ENCODE measurements at places on chromosomes 6 and 20. TPM values are rescaled to one million over a fixed set of nuclear protein-coding genes. Genes with fewer than 3 reads are reported as not detected.
A peak's percentile ranks its signal among the peaks of the same experiment; 100 is the strongest.

The ABHD16B gene
- not detected for total RNA-seq

The LINC00237 gene
- total RNA-seq, result not detected

The KHDC1L gene
- not detected for total RNA-seq

The OXT gene
- total RNA-seq, result not detected

The SLC25A27 gene
- 2.1 TPM for total RNA-seq

The TFAP2B gene
- total RNA-seq, result not detected

The ITPR3 gene
- 4.2 TPM for total RNA-seq

The ARHGAP40 gene
- total RNA-seq, result not detected

The NEDD9 gene
- total RNA-seq, result 140 TPM

The LTA gene
- not detected for total RNA-seq

The IPCEF1 gene
- total RNA-seq, result 0.13 TPM

GRCh38 chr6:20433321-20433720, 31.6 kb downstream of the E2F3 start:
- DNase-seq, result no peak

DNA sequence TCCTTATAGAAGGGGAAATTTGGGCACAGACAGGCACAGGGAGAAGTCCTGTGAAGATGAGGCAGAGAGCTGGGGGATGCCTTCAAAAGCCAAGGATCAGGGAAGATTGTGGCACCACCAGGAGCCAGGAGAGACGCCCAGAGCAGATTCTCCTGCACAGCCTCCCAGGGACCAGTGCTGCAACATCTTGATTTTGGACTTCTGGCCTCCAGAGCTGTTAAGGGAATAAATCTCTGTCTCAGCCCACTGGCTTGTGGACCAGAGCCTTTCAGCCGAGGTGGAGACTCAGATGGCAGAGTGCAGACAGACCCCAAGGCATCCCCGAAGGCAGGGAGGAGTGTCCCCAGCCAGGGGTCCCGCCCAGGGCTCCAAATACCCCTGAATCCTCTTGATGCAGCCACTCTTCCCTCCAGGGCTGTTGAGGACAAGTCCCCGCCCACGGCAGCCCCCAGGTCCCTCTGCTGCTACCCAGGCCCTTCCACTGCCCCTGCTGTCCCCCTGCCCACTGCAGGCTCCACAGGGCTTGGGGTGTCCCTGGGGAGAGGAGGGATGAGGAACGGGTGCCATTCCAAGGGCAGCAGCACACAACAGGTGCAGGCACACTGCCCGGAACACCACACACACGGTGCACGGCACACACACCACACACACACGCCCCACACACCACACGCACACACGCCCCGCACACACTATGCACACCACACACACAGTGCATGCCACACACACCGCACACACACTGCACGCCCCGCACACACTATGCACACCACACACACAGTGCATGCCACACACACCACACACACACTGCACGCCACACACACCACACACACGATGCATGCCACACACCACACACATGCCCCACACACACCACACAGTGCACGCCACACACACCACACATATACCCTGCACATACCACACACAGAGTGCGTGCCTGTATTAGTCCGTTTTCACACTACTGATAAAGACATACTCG, 311.4 kb downstream of the TAF4 start:
- DNase-seq, result no peak

- no peak for DNase-seq
These were observed 987.7 kb downstream of the GRIK2 start for GRCh38 chr6:102381203-102381602.

GRCh38 chr6:74431873-74432580, 736.0 kb downstream of the CD109 start:
- no peak for DNase-seq

DNA sequence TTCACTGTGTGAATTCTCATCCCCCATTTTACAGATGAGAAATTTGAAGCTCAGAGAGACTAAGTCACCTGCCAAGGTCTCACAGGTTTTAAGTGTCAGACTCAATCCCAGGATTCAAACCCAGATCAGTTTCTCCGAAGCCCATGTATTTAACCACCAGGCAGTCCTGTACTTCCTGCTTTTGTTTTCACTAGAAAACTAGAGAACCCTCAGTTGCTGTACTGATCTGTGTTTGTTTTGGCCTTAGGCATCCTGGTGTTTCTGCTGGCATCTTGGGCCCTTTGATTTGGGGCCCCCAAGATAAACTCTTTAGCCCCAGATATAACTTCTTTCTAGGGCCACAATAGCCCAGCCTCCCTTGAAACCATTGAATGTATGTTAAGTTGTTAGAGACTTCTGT, 36.5 kb downstream of the PPP1R16B start:
- DNase-seq, result no peak

DNA sequence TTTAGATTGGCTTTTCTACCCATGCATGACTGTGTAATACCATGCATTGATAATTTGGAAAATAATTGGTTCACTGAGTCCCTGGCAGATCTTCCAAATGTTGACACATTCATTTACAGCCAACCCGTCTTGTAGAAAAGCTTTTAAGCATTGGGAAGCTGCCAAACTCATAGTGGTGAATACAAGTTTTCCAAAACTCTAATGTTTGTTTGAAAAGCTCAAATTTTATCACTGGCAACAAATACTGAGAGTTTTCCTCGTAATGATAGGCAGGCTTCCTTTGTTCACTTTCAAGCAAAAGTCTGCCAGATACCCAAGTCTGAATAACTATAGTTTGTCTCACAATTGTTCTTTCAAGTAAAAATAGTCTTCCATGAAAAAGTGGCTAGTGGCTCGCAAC, 143.0 kb downstream of the FIG4 start:
- DNase-seq, result no peak

GRCh38 chr20:4427940-4428586, 293.6 kb upstream of the PRND start:
- no peak for DNase-seq

- DNase-seq, result no peak
These were observed 2.5 kb downstream of the WTAP start for GRCh38 chr6:159729598-159730331.

- DNase-seq, result no peak
These were observed 134.8 kb upstream of the INSM1 start for GRCh38 chr20:20233041-20233514.

GRCh38 chr20:4087923-4088322, 72.6 kb upstream of the RNF24 start:
- DNase-seq, result no peak

DNA sequence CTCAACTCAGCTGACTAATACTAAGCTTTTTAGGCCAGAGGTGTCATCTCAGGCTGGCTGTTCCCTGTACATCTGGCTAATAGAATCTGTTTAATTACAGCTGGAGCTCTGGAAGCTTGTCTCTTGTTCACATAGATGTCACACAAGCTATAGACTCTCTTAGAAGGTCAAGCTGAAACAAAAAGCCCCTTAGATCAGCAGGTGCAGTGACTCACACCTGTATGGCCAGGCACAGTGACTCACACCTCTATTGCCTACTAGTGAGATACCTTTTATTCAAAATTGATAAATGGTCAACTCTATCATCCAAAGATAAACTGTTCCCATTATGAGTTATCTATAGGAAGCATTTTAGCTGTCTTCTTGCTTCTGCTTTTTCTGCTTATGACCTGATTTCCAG, 29.9 kb upstream of the MTHFD1L start:
- no peak for DNase-seq

DNA sequence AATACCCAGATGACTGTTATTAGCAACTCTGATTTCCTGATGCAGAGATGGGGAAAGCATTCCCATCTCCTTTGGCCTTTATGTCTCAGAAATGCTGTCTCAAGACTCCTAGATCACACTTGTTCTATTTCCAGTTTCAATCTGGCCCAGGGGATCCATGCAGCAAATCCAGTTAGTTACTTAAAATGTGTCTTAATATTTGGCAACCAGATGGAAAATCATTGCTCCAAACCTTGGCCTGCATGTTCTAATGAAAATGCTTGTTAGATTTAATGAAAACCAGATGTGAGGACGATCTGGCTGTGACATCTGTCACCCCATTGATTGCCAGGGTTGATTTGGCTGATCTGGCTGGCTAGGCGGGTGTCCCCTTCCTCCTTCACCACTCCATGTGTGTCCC, 125.2 kb downstream of the TSHZ2 start:
- no peak for DNase-seq

- no peak for DNase-seq
These were observed 437.5 kb downstream of the HTR1B start for GRCh38 chr6:77025736-77026223.

- DNase-seq, result no peak
These were observed 26.9 kb downstream of the CLVS2 start for GRCh38 chr6:123022975-123023374.

DNA sequence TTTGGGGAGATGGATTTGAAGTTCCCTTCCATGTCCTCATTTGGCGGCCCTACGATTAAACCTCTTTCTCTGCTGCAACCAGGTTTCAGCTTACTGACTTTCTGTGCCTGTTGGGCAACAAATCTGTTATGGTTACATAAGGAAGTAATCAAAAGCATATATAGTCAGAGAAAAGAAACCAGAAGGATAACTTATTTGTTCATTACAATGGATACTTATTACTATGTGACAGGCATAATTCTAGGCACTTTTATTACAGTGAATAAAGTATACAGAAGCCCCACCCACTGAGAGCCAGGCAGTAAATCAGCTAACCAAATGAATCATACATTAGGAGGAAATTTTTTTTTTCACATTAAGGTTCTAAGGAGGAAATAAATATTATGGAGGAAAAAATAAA, 9.6 kb upstream of the TRIM31 start:
- DNase-seq, result no peak

DNA sequence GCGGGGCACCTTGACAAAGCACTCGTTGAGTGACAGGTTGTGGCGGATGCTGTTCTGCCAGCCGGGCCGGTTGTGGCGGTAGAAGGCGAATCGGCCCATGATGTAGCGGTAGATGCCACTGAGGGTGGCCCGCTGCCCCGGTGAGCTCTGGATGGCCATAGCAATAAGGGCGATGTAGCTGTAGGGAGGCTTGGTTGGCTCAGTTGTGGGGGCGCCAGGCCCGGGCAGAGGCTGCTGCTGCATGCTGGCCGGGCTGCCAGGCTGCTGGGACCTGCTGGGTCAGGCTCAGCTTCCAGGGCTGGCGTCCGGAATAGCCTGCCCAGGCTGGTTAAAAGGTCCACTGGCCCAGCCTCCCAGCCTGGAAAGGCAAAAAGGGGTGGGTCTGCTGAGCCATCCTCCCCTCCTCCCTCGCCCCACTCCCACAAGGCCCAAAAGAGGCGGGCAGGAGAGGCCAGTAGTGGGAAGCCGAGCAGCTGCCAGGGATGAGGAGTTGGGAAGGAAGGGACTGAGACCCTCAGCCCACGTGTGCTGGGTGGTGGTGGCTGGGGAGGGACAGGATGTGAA, at the start of gene FOXS1:
Gene FOXS1 (minus strand): TSS at position 305 of the 564 bp plus-strand sequence. CDS start 62 bp downstream, at position 243.
- no peak for DNase-seq

DNA sequence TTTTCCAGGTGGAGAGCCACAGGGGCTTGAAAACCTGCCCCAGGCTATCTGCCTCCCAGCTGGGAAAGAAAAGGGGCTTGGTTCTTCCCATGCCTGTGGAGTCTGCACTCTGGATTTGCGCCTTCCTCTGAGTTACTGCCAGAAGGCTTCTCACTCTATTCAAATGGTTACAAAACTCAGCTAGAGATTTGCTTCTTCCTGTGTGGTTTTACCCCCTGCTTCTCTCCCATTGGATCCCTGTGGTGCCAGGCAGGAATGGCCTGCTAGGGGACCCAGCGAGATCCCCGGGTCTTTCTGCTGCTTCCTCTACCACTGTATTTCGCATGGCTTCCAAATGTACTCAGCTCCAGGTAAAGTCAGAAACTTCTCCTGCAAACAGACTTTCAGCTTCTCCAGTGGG, 192.0 kb upstream of the HS3ST5 start:
- DNase-seq, result no peak

DNA sequence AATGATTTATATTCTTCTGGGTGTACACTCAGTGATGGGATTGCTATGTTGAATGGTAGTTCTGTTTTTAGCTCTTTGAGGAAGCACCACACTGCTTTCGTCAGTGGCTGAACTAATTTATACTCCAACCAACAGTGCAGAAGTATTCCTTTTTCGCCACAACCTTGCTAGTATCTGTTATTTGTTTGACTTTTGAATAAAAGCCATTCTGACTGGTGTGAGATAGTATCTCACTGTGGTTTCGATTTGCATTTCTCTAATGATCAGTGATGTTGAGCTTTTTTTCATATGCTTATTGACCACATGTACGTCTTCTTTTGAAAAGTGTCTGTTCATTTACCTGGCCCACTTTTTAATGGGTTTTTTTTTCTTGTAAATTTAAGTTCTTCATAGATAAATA, 583.8 kb upstream of the ARID1B start:
- no peak for DNase-seq

- no peak for DNase-seq
These were observed 4.3 kb downstream of the PSMG4 start for GRCh38 chr6:3263096-3263495.

- DNase-seq, result no peak
These were observed 155.7 kb upstream of the CDYL start for GRCh38 chr6:4620284-4621151.

- DNase-seq, result peak; percentile 78
These were observed 68.1 kb downstream of the HFE start for GRCh38 chr6:26155061-26155930.

DNA sequence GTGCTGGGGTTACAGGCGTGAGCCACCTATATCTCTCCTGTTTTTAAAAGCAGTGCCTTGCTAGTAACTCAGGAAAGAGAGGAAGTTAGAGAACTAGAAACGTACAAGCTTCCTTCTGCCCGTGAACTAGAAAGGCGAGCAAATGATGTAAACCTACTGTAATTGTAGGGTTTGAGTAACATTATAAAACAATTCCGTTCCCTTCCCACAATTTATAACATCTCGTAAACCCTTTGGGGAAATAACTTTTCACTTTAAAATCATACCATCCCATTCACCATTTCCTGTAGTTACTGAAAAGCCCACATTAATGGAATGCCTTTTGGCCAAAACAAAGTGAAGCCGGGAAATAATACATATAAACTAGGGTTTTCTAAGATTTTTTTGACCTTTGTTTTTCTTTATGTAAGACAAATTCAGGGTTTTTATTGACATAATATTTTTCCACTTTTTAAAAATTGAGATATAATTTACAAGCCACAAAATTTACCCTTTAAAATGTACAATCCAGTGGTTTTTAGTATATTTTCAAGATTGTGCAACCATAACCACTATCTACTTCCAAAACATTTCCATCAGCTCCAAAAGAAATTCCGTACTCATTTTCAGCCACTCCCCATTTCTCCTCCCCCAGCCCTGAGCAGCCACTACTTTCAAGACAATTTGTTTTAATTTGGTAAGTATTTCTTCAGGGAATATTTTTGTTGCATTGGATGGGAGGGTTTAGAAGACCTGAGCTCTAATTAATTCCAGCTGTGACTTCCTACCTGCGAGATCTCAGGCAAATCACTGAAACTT, 175.1 kb upstream of the PDE10A start:
- DNase-seq, result no peak

Measured in SK-MEL-5 (cell line).